ENCODE measurements at places on chromosomes 4 and X. TPM values are rescaled to one million over a fixed set of nuclear protein-coding genes. Genes with fewer than 3 reads are reported as not detected.

- H3K27ac ChIP-seq = no peak overlapping the region
- DNase-seq = no peak
- no peak overlapping the region for H3K4me3 ChIP-seq
- no peaks in the 10 kb centered on the region for H3K36me3 ChIP-seq
- H3K27me3 ChIP-seq = no peaks in the 10 kb centered on the region
These were observed 31.6 kb downstream of the IQCM start for GRCh38 chr4:149784018-149784417.

GRCh38 chr4:184833046-184833838 lies 7.5 kb upstream of the ACSL1 start:
- H3K27me3 ChIP-seq = no peaks in the 10 kb centered on the region
- H3K36me3 ChIP-seq = no peaks in the 10 kb centered on the region
- no peak overlapping the region for H3K4me3 ChIP-seq

DNA sequence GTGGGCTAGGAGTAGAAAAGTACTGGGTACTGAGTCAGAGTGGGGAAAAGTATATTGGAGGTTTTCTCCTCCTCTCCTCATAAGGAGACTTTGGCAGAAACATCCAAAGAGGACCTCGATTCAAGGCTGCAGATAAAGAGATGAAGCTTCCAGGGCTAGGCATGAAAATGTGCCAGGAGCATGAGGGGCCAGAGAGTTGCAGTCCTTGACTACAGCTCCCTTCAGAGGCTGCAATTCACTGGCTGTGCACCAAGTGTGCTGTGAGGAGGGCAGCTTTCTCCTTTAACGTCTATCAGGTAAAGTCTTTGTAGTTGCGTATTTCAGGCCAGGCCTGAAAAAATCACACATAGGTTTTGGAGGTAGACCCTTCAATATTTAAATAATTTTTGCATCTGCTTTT lies 174.9 kb upstream of the VEGFC start:
- H3K36me3 ChIP-seq = no peaks in the 10 kb centered on the region
- H3K4me1 ChIP-seq = no peaks in the 10 kb centered on the region
- H3K27ac ChIP-seq = no peak overlapping the region
- DNase-seq = no peak

The TMSB4X gene
- total RNA-seq = 1,734 TPM

GRCh38 chrX:18983666-18984380 lies at the start of gene PHKA2:
PHKA2 (minus strand) TSS chrX:18984114; CDS start chrX:18983932, 182 bp downstream.
- peak within 1 kb of the TSS; percentile 90 for H3K27ac ChIP-seq
- no peaks in the 10 kb centered on the region for H3K36me3 ChIP-seq
- no peaks in the 10 kb centered on the region for H3K27me3 ChIP-seq
- H3K4me3 ChIP-seq = peak within 1 kb of the TSS; percentile 61
- peaks cover 5% of the 10 kb centered on the region for H3K4me1 ChIP-seq

The CFAP99 gene
- not detected for total RNA-seq

DNA sequence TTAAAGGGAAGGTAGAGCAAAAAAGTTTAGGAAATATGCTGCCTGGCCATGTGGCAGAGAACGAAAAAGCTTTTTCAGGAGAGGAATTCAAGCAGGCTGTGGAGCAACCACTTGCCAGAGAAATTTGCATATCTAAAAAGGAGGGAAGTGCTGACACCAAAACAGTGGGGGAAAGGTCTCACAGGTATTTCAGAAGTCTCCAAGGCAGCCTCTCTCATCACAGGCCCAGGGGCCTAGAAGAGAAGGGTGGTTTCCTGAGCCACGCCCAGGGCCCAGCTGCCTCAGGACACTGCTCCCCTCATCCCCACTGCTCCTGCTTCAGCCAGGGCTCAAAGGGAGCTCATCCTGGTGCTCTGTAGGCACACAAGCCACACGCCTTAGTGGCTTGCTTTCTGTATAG lies 29.9 kb upstream of the STS start:
- no peaks in the 10 kb centered on the region for H3K36me3 ChIP-seq
- no peaks in the 10 kb centered on the region for H3K27me3 ChIP-seq
- no peak overlapping the region for H3K27ac ChIP-seq

DNA sequence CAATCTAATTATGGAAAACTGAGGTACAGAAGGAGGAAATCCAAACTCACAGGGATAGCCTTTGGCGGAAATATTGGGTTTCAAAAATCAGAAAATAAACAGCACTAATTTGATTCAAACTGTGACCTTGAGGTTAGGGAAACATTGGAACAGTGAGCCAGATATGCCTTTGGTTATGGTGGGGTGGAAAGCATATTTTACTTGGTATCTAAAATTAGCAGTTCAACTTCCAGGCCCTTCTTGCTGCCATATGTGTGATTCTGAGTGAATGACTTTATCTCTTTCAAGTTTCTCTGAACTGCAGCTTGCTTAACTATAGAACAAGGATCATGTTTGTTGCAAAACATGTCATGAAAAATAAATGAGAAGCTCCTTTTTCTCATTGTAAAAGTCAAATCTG lies 240.9 kb upstream of the VEGFC start:
- H3K4me1 ChIP-seq = no peaks in the 10 kb centered on the region
- no peak overlapping the region for H3K4me3 ChIP-seq
- no peaks in the 10 kb centered on the region for H3K27me3 ChIP-seq
- DNase-seq = no peak

GRCh38 chr4:184868623-184869022 lies 42.9 kb upstream of the ACSL1 start:
- H3K27ac ChIP-seq = no peak overlapping the region
- no peak overlapping the region for H3K4me3 ChIP-seq
- no peaks in the 10 kb centered on the region for H3K4me1 ChIP-seq

The TMSB15B gene
- 3.8 TPM for total RNA-seq

- H3K4me1 ChIP-seq = no peaks in the 10 kb centered on the region
- no peak overlapping the region for H3K4me3 ChIP-seq
- H3K27ac ChIP-seq = no peak overlapping the region
- no peaks in the 10 kb centered on the region for H3K27me3 ChIP-seq
These were observed 565.1 kb upstream of the NDST4 start for GRCh38 chr4:115678425-115678941.

GRCh38 chr4:15352524-15352923 lies 75.3 kb upstream of the C1QTNF7 start:
- no peaks in the 10 kb centered on the region for H3K4me1 ChIP-seq
- H3K27me3 ChIP-seq = no peaks in the 10 kb centered on the region
- H3K36me3 ChIP-seq = no peaks in the 10 kb centered on the region
- H3K27ac ChIP-seq = no peak overlapping the region
- DNase-seq = no peak

The APLN gene
- not detected for total RNA-seq

DNA sequence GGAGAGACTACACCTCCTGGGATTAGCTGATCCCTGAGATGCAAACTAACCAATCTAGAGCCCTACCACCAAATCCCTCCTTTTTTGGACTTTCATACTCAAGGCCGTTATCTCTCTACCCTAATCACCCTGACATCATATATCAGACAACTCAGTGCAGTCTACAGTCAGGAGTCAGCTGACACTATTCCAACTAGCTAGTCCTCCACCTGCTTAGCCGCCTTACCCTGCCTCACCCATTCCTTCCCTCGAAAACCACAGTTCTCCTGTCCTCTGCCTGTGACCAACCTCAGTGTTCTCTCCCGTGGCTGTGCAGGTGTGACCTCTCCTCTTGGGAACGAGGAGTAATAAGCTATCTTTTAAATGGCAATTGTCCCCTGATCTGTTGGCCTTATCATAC lies 1.8 kb upstream of the PPEF2 start:
- no peaks in the 10 kb centered on the region for H3K27me3 ChIP-seq
- no peak overlapping the region for H3K27ac ChIP-seq
- H3K36me3 ChIP-seq = no peaks in the 10 kb centered on the region
- H3K4me3 ChIP-seq = no peak overlapping the region
- H3K4me1 ChIP-seq = no peaks in the 10 kb centered on the region

DNA sequence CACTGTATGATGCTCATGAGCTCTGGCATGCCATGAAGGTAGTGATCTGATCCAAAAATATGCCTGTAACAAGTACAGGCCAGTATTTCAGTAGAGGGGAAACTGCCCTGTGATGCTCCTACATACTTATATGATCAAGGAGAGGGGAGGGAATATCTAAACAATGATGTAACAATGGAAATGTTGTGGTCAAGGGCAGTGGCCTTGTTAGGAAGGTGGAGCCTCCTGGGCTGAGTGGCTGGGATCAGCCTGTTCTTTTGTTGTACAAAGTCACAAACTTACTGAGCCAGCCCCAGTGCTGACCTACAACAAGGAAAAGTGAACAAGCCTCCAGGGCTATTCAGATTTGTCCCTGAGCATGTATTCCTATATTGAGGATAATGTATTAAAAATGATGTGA lies 70.3 kb downstream of the ANXA10 start:
- H3K27ac ChIP-seq = peak overlapping the region; percentile 66
- H3K27me3 ChIP-seq = no peaks in the 10 kb centered on the region
- peaks cover 3% of the 10 kb centered on the region for H3K36me3 ChIP-seq
- H3K4me3 ChIP-seq = no peak overlapping the region
- peaks cover 25% of the 10 kb centered on the region for H3K4me1 ChIP-seq

- H3K4me3 ChIP-seq = no peak overlapping the region
- H3K4me1 ChIP-seq = no peaks in the 10 kb centered on the region
- no peaks in the 10 kb centered on the region for H3K27me3 ChIP-seq
- no peak for DNase-seq
- H3K36me3 ChIP-seq = no peaks in the 10 kb centered on the region
These were observed 75.3 kb upstream of the TRPC3 start for GRCh38 chr4:122027203-122027602.

DNA sequence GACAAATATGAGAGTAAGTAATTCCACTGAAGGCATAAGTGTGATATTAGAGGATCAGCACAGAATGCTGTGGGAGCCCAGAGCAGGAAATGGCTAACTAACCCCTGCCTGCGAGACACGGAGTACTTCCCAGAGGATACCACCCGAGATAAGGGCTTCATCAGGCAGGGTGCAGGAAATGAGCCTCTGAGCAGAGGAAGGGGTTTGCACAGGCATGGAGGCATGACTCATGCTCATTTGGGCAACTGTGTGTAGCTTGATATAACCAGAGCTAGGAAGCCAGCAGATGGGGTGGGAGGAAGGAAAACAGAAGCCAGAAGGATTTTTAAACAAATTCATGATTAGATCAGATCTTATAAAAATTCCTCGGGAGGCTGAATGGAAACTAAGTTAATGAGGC lies 70.0 kb upstream of the TSPAN5 start:
- no peak overlapping the region for H3K27ac ChIP-seq
- no peaks in the 10 kb centered on the region for H3K27me3 ChIP-seq
- H3K4me1 ChIP-seq = peaks cover 5% of the 10 kb centered on the region
- H3K4me3 ChIP-seq = no peak overlapping the region

DNA sequence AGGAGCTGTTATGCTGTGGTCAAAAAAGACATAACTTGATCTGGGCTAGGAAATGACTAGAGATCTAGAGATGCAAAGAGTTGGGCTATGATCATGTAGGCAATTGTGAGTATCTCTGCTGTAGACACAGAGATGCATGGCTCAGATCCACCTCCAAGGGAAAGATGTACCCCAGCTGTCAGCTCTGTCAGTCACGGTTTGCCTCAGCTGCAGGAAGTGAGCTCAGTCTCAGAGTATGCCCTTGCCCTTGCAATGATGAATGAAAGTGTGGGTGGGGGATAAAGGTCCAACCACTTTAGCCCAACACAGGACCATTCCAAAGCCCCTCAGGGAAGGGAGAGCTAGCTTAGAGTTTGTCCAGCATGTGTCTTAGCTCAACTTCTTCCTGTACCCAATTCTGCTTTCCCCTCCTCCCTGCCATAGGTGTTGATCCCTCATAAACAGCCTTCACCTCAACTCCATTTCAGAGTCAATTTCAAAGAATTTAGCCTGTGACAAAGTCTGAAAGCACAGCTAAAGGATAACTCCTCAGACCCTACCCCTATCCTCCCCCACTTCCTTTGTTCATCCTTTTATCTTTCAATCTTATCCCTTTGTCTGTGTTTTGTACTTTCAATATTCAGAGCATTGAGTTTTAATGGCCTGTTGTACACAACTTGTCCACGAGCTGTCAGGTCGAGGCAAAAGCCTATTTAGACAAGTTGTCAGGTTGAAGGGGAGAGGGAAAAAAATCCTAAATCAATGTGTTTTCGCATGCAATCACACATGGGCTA lies 90.6 kb downstream of the MID1IP1 start:
- no peak overlapping the region for H3K4me3 ChIP-seq
- no peaks in the 10 kb centered on the region for H3K4me1 ChIP-seq

The PAGE1 gene
- not detected for total RNA-seq

The CCDC160 gene
- total RNA-seq = not detected

DNA sequence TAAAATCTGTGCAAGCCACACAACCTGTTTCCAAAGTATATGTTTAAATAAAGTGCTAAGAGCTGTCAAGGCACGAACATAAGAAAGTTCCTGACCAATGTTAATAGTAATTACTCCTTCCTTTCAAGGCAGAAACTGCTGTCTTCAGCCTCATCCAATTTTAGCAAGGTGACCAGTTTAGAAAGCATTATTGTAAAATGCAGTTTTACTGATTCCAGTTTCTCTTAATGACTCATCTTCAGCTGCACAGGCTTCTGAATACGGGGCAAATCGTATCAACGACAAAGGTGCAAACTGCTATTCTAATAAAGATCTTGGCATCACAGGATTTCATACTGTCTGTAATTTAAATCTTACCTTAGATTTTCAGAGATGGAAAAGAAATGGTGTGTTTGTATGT lies 87.5 kb downstream of the PPP3CA start:
- peaks cover 91% of the 10 kb centered on the region for H3K4me1 ChIP-seq
- no peak for DNase-seq
- no peaks in the 10 kb centered on the region for H3K36me3 ChIP-seq
- H3K27ac ChIP-seq = no peak overlapping the region
- H3K4me3 ChIP-seq = no peak overlapping the region

DNA sequence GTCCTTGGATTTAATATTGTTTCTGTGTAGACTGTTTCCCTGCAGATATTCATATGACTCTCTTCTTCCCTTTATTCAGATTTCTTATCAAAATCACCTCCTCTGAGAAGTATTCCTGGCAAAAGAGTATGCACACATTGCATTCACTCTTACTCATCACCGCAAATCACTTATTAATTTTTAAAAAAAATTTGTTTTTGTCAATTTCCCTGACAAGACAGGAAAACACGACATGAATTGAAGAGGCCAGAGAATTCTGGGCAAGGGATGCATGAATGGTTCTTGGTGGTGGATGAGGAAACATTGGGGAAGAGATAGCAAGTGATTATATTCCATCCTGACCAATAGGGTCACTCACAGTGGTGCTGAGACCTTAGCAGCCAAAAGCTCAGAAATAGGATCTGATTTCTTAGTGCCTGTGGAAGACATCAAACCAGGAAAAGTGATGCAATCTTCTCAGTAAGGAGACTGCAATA lies 522.5 kb upstream of the AGA start:
- no peak overlapping the region for H3K4me3 ChIP-seq
- no peaks in the 10 kb centered on the region for H3K36me3 ChIP-seq
- no peaks in the 10 kb centered on the region for H3K4me1 ChIP-seq
- no peaks in the 10 kb centered on the region for H3K27me3 ChIP-seq

DNA sequence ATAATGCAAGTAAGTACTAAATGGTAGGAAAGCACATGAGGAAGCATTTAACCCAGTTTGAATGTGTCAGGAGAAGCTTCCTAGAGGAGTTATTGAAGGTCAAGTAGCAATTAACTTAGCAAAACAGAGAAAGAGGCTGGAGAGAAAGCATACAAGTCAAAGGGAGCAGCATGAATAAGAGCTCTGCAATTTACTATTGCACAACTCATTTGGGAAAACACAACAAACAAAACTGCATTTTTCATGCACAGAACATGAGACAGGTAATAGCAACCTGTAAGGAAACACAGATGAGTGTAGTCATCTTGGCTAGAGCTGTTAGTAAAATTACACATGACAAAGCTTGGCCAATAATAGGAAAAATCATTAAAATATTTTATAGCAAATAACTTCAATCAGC lies 538.1 kb downstream of the PPP4R3C start:
- no peak overlapping the region for H3K4me3 ChIP-seq
- H3K27me3 ChIP-seq = no peaks in the 10 kb centered on the region

Measured in stomach (tissue), 19 donors.